CD4-positive, alpha-beta T cell treated with Interleukin-6 for 4 hours (primary cell): ENCODE measurements at places on chromosomes 13 and 19.

DNA sequence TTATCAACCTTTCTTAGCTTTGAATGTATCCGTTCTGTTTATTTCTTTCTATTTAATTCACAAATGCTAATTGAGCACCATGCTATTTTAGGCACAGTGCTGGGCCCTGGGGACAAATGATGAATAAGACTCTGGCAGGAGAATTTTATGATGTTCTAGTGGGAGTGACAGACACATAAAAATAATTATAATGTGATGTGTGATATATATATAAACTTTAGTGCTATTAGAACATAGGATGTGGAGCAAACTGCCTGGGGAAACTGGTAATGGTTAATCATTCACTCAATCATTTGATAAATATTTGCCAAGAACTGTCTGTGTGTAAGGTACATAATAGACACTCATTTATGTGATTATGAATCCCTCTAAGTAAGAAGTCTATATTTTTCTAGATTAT is 50.7 kb upstream of the FRY start:
- DNase-seq: no peak

DNA sequence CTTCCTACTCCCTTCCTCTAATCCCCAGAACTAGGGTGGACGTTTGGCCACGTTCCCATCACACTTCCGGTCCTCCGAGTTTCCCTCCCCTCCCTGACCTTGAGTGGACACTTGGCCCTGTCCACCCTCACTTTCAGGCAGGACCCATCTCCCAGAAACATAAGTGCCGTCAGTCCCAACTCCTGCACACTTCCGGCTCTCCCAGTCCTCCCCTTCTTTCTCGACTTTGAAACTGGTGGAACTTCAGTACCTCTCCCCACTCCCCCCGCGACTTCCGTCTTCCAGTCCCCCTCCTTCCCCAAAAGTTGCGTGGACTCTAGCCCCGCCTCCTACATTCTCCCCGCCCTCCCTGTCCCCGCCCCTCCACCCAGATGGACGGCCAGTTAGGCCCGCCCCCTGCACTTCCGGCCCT is 278 bp upstream of the ZNF274 start:
- DNase-seq: peak; percentile 88

DNA sequence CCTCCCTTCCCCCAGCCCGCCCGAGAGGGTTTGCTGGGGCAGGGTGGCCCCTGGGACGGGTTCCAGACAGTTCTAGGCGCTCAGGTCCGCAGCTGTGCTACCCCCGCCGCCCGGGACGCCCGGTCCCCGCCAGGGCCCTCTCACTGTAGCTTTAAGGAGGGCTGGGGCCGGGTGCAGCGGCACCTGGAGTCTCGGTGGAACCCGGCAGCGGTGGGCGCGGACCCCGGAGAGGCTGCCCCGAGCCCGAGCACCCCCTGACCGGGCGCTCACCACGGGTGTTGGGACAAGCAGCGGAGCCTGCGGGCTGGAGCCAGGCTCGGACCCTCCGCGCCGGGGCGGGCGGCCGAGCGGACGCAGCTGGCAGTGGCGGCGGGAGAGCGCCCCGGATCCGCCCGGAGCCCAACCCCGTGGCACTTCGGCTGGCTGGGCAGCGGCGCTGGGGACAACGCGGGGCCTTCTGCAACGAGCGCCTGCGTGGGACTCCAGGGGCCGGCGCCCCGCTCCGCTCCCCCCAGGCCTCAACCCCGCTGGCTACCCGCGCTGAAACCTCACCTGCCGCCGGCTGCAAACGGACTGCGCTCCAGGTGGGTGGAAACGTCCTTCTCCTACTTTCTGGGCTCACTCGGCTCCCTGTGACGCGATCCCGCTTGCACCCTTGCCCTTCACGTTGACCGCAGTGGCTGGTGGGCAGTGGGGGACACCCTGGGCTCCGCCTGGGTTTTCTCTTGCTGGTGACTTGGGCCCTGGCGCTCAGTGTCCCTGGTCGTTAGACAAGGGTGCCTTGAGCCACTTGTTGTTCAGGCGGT is 81.1 kb downstream of the ZNF429 start:
- peak; percentile 49 for DNase-seq

- no peak for DNase-seq
Observed at GRCh38 chr19:13505164-13505695, 1.0 kb downstream of the CACNA1A start.

GRCh38 chr13:72290962-72291681 is 424.1 kb upstream of the DACH1 start:
- DNase-seq: no peak
